ENCODE measurements at places on chromosomes 5 and 9. TPM values are rescaled to one million over a fixed set of nuclear protein-coding genes. Genes with fewer than 3 reads are reported as not detected.

DNA sequence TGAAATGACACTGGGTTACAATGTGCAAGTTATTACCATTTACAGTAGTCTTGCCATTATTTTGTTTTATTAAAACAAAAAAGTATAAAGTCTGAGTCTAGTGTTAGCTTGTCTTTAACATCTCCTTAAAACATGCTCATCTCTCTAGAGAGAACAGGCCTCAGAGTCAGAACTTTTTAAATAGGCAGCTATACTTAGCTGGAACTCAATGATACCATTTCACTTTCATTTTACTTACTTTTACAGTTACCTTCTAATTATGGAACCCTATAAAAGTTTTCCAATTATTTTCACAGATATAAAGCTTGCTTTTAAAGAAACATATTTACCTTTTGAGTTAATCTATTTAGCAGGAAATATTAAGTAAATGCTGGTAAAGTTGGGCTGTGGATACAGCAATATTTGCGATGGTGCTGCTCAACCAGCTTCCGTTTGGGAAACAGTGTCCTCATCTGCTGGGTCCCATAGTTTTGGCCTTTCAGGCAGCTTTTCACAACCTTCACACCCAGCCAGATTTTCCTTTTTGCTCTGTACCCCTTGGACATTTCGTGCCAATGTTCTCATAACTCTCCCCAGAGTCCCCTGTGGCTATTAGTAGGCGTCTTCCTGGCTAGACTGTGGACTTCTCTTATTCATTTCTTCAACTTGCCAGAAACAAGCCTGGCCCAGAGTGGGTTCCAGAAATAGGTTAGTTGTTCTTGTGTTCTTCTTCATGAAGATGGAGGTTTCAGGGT, 36.3 kb upstream of the UBTD2 start:
- no peak for DNase-seq

GRCh38 chr9:70614786-70615463, 200.5 kb upstream of the KLF9 start:
- DNase-seq = no peak

- DNase-seq = peak; percentile 89
These were observed 13.3 kb upstream of the GPX8 start for GRCh38 chr5:55146543-55147151.

The FAT2 gene
- 3.6 TPM for total RNA-seq

The NUTM2G gene
- 0.48 TPM for total RNA-seq

The SLC36A3 gene
- total RNA-seq = 1.4 TPM

The OMD gene
- total RNA-seq = 17.1 TPM
